NCI-H345 (cell line): ENCODE measurements at places on chromosomes 3 and 15.

DNA sequence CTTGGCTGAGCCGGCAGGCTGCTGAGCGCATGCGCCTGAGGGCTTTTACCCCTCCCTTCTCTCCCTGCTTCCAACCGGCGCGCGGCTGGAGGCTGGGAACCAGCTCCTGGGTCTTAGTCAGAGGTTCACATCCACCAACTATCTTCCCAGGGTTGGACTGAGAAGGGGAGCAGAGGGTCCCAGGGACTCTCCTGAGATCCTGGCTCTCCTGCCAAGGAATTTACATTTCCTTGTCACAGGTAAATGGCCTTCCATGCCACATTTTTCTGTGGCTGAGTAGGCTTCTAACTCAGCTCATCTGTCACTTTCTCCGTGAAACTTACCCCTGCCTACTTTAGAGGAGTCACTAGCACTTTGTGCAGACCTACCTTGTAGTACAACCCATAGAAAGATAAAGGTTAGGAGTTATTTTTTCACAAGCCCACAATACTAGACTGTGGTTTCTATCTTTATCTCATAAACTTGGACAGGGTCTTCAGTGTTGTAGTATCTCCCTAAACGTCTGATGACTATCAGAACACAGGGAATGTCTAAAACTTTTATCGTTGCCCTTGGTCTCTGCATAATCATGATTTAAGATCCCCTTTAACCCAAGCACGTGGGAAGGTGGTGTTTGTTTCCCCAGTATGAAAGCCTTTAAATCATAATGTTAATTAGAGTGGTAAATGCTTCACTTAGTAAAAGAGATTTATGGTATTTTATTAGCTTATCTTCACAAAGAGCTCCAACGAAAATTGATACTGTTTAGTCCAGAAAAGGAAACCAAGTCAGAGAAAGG lies 638 bp upstream of the TBC1D5 start:
- no peak for DNase-seq

DNA sequence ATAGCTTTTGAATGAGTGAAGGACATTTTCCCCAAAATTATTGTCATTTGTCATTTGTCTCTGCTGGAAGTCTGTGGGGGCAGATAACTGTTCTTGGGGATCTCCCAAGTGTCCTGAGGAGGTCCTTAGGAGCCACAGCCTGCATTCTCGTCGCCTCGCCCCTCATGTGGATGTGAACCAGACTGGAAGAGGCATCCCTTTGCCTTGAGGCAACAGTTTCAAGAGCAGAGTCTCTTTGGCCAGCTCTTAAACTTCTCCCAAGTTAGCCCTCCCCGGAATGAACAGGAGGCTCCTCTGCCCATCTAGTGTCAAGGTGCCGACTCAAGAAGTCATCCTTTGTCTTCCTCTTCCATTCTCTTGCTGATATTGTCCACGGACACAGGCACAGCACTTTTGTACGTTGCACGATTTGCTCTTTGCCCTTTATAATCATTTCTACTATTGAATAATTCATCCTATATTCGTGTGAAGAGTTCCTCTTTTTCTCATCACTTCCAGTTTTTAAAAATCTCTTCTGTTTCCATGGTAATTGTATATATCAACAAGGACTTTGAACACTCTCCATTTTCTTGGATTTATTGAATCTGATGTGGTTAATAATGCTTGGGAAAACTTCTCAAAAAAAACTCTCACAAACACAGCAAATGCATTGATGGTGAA lies 40.8 kb upstream of the CD47 start:
- no peak for DNase-seq

- no peak for DNase-seq
These were observed 10.5 kb downstream of the ANPEP start for GRCh38 chr15:89803941-89804800.

GRCh38 chr15:50883903-50884302 lies 24.6 kb upstream of the AP4E1 start:
- DNase-seq: no peak

GRCh38 chr3:82293867-82294266 lies 532.4 kb upstream of the GBE1 start:
- no peak for DNase-seq

DNA sequence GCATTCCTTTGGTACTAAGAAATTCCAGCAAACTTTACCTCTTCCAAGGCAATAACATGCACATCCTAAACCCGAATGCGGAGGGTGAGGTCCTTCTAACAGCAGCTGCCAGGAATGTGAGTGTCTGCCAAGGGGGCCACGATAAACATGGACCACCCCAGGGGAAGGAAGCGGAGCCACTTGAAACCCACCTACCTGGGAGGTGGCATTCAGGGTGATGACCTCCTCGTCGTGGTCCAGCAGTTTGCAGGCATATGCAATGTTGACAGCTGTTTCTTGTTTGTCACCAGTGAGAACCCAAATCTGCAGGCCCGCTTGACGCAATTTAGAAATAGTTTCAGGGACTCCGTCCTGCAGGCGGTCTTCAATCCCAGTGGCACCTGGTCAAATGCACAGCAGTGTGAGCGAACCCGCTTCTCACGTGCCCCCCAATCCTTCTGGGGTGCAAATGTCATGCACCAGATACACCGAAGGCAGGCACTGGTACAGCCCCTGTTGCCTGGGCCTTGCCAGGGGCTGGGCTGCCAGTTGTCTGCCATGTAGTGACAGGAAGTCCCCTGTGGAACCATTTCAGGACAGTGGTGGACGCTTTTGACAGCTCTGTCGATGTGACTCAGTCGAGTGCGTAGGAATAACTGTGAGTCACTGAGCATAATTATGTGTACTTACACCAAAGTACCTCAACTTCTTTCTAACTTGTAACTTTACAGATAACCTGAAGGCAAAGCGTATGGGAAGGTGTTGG lies 161.2 kb downstream of the ATP10A start:
- no peak for DNase-seq
